ENCODE measurements at places on chromosomes 1 and 21.
A peak's percentile ranks its signal among the peaks of the same experiment; 100 is the strongest.

DNA sequence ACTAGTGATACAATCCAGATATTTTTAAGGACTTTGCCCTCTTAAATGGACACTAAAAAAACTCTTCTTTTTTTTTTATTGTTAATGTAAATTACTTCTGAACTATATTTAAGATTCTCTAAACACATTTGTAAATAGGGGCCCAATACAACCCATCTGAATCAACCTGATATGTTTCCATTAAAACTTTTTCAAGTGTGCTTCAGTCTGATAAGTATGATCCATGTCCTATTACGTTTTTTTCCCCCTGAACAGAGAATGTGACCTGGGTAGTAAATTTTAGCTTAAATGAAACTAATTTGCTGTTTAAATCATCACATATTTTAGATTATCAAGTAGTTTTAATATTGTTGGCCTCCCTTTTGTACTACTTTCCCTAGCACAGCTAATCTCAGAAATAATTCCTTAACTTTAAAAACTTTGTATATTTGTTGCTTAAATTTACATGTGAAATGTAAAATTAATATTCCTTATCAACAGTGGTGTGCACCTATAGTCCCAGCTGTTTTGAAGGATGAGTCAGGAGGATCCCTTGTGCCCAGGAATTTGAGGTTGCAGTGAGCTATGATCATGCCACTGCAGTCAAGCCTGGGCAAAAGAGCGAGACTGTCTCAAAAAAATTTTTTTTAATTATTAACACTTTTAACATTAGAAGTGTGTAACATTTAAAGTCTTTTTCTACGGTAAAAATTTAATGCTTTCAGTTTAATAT is 3.0 kb upstream of the PKN2 start:
- no peak for DNase-seq

GRCh38 chr1:234975122-234975940 is 153.3 kb downstream of the TOMM20 start:
- peak; percentile 100 for DNase-seq

- no peak for DNase-seq
These were observed 77.4 kb downstream of the DMRTB1 start for GRCh38 chr1:53536606-53537005.

- no peak for DNase-seq
These were observed 303.7 kb downstream of the HLX start for GRCh38 chr1:221182791-221183533.

DNA sequence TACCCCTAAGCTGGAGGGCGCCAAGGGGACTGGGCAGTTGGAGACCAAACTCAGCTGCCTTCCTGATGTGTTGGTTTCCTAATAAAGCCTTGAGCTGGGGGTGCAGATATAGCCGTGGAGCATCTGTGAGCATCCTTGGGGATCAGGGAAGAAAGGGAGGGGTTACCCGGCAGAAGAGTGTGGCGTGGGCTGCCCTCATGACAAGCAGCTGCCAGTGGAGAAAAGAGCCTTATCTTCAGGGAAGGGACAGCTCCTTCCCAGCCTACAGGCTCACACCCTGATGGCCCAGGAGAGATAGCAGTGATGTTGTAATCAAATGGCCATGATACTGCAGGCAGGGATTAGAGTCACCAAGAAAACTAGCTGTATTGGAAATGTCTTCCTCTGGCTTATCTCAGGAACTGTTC is 10.8 kb upstream of the NFASC start:
- DNase-seq = peak; percentile 24

- DNase-seq = no peak
These were observed 5.4 kb upstream of the SHISA4 start for GRCh38 chr1:201883266-201883665.

DNA sequence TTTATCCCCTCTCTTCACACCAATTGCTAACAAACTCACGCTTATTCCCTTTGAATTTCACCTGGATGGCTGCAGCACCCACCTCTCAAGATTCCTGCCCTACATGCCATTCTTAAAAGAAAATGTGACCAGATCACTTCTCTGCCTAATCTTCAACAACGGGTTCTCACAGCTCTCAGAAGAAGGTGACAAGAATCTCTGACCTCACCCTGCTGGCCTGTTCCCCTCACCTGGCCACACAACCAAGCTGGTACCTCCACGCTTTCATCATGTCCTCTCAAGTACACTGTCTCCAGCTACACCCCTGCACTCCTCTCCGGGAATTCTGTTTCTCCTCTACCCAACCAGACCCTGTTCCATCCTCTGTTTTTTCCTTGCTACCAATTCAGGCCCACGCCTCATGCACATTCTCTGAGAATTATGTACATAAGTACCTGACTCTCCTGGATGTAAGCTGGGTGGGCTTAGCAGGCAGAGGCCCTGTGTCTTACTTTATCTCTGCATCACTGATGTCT is 5.9 kb upstream of the LSS start:
- DNase-seq = no peak

GRCh38 chr1:61654067-61654466 is 70.9 kb downstream of the TM2D1 start:
- DNase-seq = no peak

DNA sequence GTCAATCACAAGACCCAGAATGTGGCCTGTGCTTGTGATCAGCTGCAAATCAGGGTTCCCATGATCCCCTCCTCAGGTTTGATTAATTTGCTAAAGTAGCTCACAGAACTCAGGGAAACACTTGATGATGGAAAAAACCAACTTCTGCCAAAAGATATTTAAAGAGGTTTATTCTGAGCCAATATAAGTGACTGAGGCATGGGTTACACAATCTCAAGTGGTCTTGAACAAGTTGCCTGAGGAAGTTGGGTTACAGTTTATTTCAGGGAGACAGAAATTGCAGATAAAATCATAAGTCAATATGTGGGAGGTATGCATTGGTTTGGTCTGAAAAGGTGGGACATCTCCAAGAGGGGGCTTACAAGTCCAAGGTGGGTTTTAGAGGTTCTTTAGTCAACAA is 243.1 kb downstream of the S1PR1 start:
- no peak for DNase-seq

DNA sequence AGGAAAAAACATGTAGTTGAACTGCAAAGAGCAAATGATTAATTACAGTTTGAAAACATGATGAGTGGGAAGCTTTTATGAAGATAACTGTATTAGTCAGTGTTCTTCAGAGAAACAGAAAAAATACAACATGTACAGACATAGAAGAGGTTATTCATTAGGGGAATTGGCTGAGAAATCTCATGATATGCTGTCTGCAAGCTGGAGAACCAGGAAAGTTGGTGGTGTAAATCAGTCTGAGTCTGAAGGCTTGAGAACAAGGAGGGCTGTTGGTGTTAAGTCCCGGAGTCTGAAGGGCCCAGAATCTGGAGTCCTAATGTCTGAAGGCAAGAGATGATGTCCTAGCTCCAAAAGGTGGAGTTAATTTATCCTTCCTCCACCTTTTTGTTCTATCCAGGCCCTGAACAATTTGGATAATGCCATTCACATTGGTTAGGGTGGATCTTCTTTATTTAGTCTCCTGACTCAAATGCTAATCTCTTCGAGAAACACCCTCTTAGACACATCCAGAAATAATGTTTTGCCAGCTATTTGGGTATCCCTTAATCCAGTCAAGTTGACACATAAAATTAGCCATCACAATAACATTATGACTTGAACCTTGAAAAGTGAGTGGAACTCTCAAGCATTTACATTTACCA is 672.9 kb upstream of the PTBP2 start:
- DNase-seq = no peak

GRCh38 chr1:63917571-63918417 is 144.0 kb downstream of the ROR1 start:
- peak; percentile 73 for DNase-seq

GRCh38 chr1:184161071-184161698 is 109.7 kb downstream of the TSEN15 start:
- no peak for DNase-seq

DNA sequence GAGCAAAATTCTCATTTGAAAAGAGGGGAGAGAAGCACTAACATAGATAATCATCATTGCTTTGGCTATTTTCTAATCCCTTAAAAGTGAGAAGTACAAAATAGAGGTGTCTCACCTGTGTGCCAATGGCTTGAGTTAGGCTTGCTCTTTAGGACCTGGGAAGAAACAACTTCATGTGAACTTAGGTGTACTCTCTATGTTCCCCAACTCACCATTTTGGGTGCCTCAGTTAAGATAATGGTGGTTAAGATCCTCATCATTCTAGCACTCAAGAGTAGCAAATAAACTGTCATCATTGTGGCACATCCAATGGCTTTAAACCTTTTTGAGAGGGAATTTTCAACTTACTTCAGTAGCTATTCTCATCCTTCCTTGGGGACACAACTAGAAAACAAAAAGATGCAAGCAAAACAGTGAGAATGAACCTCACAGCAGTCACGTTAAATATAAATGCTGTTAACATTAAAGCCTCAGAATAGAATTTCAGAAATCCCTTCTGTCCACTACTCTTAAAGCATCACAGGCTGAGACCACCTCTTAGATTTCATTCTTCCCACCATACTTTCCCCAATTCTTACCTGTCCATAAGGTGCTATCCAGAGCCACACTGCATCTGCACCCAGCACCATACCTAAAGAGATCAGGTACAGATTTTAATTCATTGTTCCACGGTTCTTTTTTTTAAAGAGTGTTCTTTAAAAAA is 1.2 kb downstream of the GAS5 start:
- DNase-seq = peak; percentile 22

GRCh38 chr1:14698314-14698713 is 99.8 kb downstream of the KAZN start:
- DNase-seq = no peak

DNA sequence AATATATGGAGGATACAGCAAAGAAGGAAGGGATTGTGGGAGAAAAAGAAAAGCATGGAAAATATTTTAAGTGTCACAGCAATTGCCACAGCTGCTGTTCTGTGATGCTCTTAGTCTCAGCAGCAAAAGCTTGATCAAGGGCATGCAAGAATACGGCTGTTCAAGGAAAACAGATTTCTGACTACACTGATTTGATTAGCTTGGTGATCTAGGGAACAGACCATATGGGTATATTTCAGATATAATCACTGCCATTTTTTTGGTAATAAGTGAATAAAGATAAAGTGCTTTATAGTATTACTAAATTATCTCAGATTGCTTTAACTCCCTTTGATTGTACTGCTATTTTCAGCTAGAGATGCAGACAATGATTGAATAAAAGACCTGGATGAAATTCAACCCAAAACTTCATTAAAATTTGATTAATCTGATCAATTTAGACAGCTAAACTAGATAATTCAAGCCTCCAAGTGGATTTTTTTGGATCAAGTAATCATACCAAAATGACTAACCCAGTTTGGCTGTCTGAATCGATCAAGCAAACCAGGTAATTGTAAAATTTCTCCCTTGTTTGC is 33.3 kb upstream of the LYPLAL1 start:
- no peak for DNase-seq

GRCh38 chr1:32316903-32317277 is 19.1 kb downstream of the MARCKSL1 start:
- no peak for DNase-seq

DNA sequence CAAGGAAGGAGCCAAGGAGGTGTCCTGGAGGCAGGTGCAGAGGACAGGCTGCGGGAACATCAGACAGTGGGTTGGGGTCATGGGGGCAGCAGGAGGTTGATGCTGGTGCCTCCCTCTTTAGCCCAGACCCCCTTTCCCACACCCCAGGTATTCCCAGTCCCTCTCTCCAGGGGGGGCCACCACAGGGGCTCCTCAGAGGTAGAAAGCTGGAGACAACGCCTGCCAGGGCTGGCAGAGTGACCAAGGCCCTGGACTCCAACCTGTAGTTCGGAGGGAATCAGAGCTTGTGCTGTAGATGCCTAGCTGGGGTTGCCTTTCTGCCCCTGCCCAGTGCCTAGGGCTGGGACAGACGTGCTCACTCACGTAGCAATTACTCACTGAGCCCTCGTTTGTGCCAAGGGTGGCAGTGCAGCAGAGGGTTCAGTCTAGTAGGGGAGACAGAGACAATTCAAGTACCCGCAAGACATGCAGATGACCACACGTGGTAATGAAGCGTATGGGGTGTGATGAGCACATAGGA is 148.2 kb downstream of the PTPRU start:
- DNase-seq = no peak

DNA sequence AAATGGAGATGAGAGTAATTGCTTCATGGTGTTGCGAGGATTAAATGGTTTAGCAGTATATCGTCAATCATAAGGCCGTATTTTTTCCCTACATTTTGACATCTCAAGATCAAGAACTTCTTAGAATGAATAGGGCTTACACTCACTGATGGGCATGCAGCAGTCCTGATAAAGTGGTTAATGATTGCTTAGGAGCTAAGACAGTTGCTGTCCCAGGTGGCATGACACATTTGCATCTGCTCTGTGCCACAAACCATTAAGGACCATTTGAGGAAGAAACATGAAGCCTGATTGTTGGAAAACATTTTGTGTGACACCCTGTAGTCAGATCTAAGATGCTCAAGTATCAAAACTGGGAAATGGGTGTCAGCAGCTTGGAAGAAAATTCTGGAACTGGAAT is 81.0 kb upstream of the SGIP1 start:
- peak; percentile 58 for DNase-seq

- no peak for DNase-seq
These were observed 5.0 kb downstream of the RNU1-2 start for GRCh38 chr1:16900751-16901150.

DNA sequence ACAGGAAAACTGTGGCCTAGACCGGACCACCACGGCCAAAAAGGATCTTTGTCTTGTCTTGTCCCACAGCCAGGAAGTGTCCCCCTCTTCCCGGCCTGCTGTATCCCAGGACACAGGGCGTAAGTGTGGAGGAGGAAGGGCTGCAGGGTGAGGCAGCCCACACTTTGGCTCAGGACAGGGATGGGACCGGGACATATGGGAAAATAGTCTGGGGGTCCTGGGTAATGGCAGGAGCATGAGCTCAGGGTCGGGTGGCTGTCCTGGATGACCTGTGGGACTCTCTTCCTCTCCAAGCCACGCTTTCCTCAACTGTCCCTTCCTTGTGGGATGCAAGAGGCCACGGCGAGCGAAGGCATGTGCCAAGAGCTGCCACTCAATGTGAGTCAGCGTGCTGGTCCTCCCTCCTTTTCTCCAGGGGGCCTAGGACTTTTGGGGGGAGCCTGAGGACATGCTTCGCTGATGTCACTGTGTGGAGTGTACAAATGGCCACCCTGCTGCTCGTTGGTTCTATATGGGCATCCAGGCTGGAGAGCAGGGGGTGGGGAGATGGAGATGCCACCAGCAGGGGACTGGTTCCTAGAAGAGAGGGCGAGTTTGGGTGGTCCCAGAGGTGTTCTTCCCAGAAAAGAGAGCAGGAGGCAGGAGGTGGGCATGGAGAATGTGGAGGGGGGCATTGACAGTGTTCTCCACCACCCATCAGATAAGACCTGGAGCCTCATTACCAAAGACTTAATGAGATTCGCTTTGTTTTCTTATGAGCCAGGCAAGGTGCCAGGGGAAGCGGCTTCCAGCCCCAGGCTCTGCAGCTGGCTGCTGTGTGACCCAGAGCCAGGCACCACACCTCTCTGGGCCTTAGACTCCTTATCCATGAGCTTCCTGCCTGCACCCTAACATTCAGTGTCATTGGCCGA is 11.5 kb upstream of the PADI1 start:
- DNase-seq = no peak

GRCh38 chr1:60762176-60762575 is 320.2 kb upstream of the NFIA start:
- DNase-seq = no peak

GRCh38 chr1:175219774-175220173 is 27.2 kb upstream of the KIAA0040 start:
- no peak for DNase-seq

- DNase-seq = peak; percentile 31
These were observed 47.7 kb downstream of the OSBPL9 start for GRCh38 chr1:51664421-51665240.

Measured in DMS53 (cell line).